ENCODE measurements at places on chromosomes 12 and 14.

DNA sequence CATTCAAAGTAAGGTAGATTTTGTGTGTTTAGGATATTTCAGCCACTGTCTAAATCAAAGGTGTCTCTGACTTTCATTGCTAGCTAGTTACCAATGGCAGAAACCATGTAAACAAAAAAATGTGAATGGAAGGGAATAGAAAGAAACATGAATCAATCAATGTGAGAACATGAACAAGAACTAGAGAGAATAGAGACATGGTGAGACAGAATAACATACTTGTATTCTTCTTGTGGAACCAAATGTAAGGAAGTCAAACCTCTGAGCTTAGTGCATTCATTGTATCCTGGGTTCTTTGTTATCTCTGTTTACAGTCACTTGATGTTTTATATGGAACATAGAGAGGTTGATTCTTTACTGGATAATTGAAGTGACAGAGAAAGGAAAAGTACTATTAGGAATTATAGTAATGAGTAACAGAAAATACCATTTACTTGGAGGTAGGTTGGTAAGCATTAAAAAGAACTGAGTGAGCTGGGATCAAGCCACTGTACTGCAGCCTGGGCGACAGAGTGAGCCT lies 2.6 kb upstream of the WNK1 start:
- no peak for DNase-seq

DNA sequence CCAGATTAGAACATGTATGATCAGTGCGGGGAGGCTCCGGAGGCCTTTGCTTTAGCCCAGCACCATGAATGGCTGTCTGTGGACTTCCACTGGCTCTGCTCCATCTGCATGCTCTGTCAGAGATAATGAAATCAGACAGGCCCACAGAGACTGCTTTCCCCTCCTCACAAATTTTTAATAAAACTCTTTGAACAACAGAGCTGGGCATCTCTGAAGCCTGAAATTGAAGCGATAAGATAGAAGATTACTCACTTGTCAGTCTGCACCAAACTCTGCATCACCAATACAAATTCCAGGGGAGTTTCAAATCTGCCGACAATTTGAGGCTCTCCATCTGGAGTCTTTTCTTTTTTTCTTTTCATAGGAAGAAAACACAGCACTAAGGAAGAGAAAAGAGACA lies 110.0 kb downstream of the DYRK2 start:
- no peak for DNase-seq

- peak; percentile 23 for DNase-seq
These were observed 110.9 kb downstream of the KSR2 start for GRCh38 chr12:117857632-117858612.

DNA sequence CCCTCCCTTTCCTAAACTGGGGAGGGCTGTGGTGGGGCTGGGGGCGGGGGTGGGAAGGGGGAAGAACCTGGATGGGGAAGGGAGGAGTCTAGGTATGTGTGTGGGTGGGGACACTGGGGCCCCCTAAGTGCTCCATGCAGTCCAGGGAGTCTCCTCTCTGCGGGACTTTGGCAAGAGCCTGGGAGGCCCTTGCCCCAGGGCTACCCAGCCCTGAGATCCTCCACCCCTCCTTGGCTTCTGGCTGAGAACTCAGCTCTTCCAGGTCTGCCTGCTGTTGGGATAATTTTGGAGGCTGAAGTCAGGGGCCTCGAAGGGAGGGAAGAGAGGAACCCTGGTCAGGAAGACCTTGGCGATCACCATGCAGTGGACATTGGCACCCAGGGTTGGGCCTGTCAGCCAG lies 2.2 kb upstream of the DLK1 start:
- DNase-seq, result no peak

DNA sequence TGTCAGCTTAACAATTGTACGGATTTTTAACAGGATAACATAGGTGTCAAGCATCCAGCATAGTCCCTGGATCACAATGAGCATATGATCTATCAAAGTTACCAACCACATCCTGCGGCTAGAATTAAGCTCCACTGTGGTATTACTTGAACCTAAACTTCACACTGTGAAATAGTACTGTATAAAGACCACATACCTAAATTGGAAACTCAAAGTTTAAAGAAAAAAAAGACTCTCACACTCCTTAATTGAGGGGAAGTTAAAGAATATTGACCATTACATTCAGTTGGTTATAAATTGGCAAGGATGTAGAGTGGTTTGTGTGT lies 133.0 kb upstream of the PZP start:
- DNase-seq, result no peak

- no peak for DNase-seq
These were observed 25.3 kb downstream of the IGF1 start for GRCh38 chr12:102454808-102455760.
